ENCODE measurements at places on chromosomes 16 and 17.
A peak's percentile ranks its signal among the peaks of the same experiment; 100 is the strongest.

DNA sequence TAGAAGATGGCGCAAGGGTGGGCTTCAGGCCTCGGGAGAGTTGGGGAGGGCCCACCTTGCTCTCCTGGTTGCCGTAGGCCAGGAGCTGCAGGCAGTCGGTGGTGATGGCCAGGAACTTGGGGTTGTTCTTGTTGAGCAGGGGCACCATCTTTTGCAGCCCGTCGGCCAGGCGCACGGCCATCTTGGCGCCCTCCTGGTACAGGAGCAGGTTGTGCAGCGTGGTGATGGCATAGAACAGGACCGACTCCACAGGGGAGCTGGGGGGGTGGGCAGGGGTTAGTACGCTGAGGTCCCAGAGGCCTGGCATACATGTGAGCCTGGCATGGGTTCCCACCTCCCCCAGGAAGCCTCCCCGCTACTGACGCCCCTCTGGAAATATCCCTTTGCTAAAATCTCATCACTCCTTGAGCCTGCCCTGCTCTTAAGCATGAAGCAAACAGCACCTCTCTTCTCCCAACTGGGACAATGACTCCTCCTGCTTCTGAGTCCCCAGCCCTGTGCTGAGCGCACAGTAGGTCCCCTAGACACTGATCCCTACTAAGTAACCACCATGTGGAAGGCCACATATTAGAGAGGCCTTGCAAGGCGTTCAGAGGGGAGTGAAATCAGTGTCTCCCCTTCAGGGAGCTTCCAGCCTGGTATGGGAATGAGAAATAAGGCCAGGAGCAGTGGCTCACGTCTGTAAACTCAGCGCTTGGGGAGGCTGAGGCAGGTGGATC is 19.0 kb downstream of the JUP start:
- DNase-seq: no peak

- DNase-seq: no peak
Observed at GRCh38 chr16:68902003-68902968, 59.0 kb downstream of the TANGO6 start.

GRCh38 chr17:61996916-61997605 is 68.0 kb downstream of the MED13 start:
- DNase-seq: no peak

- DNase-seq: no peak
Observed at GRCh38 chr17:55730380-55730779, 7.7 kb upstream of the TMEM100 start.

DNA sequence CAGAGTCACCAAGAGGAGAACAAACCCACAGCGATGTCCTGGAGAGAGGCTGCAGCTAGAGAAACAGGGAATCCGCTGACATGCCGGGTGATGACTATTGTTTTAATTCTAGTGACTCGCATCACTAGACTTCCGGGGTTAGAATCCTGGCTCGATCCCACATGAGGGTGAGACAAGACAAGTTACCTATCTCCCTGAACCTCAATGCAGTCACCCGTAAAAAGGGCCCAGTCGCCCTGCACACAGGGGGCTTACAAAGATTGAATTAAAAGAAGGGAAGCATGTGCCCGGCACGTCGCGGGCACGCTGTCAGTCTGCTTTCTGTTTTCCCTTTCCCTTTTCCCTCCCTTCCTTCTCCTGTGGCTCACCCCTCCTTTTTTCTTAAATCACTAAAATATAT is 212.9 kb upstream of the FOXF1 start:
- no peak for DNase-seq

DNA sequence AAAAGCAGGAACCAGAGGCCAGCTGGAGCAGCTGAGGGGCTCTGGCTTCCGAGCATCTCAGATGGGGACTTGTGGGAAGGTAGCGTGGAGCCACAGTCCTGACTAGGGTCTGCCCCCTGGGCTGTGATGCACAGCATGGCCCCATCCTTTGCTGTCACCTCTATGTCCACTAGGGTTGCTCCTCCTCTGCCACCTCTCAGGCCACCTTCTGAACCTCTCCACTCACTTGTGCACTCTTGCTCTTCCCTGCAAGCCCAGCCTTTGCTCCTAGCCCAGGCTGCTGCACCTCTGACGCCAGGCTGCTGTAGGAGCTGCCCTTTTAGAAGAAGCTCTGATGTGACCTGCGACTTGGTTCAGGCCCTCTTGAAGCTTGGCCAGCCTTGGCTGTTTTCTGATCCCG is 24.3 kb upstream of the SMPD3 start:
- no peak for DNase-seq

GRCh38 chr17:61436273-61436672 is 15.9 kb upstream of the TBX4 start:
- no peak for DNase-seq

DNA sequence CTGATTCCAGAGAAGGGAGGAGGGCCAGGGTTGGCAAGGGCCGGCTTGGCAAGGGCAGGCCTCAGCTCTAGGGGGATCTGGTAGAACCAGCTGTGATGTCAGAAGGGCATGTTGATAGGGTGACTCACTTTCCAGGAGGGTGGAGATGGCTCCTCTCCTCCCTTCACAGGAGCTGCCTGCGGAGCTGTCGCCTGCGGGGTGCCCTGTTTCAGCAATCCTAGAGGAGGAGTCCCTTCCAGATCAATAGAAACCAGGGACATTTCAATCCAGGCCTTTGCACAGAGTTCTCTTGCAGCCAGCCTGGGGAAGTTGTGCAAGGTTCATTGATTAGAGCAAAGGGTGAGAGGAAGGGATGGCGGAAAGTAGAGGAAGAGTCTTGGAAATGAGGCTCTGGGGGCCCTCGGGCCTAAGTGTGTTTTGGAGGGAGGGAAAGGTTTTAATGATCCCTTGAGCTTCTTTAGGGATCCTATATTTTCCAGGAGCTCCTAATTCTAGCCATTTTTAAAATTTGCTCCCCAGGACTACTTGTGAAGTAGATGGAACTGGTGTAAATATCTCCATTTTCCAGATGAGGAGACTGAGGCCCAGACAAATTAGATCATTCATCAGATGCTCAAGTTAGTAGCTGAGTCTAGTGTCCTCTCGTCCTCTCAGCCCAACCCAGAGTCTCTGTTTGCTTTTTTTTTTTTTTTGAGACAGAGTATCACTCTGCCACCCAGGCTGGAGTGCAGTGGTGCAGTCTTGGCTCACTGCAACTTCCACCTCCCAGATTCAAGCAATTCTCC is 24.8 kb upstream of the CSNK2A2 start:
- DNase-seq: no peak

- no peak for DNase-seq
Observed at GRCh38 chr17:82053556-82054263, 2.0 kb downstream of the GPS1 start.

GRCh38 chr17:28854457-28855335 is at the start of gene ERAL1:
ERAL1 (plus strand) TSS chr17:28855016; CDS start chr17:28855035, 19 bp downstream.
- DNase-seq: peak; percentile 37

DNA sequence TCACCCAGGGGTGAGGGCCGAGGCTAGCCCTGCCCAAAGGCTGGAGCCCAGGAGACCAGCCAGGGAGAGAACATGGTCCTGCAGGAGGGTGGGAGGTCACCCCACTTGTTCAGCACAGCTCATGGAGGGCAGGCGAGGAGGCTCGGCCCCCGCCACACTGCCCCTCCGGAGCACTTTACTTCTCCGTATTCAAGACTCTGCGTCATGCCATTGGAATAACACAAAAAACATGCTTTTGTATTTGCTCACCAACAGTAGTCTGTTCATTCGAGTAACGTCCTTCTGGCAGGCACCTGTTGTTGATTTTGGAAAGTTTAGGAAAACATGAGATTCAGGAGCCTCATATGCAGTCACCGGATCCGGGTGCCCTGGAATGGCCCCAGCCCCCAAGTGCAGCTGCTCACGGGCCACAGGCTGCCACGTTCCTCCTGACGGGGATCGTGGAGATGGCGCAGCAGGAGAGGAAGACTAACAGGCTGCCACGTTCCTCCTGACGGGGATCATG is 81.1 kb upstream of the DNAH17 start:
- no peak for DNase-seq

DNA sequence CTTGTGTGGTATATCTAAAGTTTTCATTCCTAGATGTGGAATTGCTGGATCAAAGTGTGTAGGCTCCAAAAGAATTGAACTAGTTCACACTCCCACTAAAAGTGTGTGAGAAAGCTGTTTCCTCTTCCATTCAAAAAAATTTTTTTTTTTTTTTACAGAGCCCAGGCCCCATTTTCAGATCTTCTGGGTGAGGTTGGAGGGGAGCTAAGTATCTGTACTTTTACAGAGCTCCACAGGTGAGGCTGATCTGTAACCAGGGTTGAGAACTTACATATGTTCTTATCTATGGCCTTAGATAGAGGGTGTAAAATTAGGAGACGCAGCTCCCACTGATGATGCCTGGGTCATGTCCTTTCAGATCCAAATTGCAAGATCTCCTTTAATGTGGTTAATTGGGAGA is 31.9 kb downstream of the HLF start:
- DNase-seq: no peak

DNA sequence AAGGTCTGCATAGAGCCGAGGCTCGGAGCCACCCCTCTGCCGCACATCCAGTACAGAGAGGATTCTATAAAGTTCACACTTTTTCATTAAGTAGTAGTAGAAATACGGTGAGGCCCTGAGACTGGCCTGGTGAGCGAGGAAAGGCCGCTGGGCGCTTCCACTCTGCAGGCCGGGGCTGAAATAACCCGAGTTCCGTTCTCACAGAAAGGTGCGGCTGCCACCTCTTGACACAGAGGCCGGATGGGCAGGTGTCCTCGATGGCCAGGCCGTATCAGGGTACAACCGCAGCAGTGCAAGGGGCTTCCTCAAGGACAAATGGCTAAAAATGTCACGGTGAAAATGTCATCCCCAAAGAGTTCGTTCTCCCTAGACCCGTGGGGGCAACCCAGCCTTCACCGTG is 770 bp upstream of the PCYT2 start:
- no peak for DNase-seq

DNA sequence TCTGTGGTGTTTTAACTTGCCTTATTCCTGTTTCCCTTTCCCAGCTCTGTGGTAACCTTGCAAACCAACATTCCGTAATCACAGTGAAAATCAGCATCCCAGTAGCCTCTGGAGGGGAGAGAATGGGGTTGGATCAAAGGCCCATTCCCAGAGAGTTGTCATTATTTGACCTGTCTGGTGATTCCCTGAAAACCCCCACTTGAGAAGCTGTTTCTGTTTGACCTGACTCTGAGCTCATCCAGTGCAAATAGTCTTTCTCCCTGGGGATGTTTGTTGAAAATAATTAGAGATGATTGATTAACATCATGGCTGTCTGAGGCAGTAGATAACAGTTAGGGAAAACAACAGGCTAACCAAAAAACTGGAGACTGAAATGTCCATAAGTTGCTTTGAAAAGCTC is 3.0 kb downstream of the CACNG1 start:
- DNase-seq: no peak

GRCh38 chr16:85301231-85301630 is 189.0 kb upstream of the CIBAR2 start:
- no peak for DNase-seq

GRCh38 chr16:81765111-81765919 is 13.8 kb upstream of the PLCG2 start:
- DNase-seq: no peak

GRCh38 chr16:67748834-67749233 is 29.7 kb upstream of the GFOD2 start:
- DNase-seq: no peak

- no peak for DNase-seq
Observed at GRCh38 chr16:86931410-86931941, 353.1 kb downstream of the FOXL1 start.

DNA sequence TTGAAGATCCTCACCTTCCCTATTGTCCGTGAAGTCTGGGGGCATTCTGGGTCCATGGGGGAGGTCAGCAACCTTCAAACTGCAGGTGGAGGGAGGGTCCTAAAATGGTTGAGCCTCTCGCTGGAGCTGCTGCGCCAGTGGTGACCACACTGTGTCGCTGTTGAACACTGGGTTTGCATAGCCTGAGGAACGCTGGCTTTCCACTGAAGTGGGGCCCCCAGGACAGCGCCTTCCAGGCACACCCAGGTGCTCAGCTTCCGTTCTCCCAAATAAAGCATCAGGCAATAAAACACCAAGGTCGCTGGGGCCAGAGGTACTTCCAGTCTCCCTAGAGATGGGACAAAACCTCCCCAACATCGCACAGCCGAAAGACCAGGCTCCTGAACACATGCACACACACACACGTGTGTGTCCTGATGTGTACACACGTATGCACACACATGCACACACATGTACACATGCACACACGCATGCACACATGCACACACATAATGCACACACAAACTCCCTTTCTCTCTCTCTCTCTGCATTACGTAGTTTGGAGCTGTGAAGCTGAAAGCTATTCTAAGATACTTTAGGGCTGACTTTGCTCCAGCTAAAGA is 120.6 kb downstream of the IRF8 start:
- DNase-seq: no peak

DNA sequence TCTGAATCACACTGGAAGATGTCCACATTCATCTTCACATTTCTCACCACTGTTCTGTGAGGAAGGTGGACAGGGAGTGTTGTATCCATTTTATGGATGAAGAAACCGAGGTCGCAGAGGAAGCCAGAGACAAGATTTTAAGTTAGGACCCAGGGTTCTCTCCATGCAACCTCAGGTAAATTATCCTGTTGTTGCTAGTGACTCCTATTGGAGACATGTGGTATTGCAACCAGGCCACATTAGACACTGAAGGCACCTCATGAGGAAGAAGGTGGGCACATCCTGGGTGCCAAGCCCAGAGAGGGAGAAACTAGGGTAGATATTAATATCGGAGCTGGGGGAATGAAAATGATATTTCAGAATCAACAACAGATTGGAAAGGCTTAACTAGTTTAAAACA is 8.5 kb upstream of the WNT9B start:
- no peak for DNase-seq

All from activated naive CD4-positive, alpha-beta T cell (primary cell).